NCI-H1092 (cell line): ENCODE measurements at places on chromosomes 1 and 21.

DNA sequence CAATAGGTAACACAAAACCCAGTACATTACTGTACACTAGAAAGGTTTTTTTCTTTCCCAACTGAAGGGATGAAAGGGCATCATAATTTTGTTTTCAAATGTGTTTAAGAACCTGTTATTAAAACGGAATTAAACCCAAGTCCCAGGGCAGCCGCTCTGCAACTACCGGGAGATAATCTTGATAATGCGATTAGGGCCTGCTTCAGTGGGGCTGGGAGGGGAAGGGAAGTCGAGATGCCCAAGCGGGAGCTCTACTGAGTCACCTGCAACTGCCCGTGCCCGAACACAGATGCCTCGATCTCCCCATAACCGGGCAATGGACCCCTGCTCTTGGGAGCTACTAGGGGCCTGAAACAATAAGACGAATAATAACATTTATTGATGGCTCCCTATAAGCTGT lies 61.4 kb downstream of the KAZN start:
- no peak for DNase-seq

DNA sequence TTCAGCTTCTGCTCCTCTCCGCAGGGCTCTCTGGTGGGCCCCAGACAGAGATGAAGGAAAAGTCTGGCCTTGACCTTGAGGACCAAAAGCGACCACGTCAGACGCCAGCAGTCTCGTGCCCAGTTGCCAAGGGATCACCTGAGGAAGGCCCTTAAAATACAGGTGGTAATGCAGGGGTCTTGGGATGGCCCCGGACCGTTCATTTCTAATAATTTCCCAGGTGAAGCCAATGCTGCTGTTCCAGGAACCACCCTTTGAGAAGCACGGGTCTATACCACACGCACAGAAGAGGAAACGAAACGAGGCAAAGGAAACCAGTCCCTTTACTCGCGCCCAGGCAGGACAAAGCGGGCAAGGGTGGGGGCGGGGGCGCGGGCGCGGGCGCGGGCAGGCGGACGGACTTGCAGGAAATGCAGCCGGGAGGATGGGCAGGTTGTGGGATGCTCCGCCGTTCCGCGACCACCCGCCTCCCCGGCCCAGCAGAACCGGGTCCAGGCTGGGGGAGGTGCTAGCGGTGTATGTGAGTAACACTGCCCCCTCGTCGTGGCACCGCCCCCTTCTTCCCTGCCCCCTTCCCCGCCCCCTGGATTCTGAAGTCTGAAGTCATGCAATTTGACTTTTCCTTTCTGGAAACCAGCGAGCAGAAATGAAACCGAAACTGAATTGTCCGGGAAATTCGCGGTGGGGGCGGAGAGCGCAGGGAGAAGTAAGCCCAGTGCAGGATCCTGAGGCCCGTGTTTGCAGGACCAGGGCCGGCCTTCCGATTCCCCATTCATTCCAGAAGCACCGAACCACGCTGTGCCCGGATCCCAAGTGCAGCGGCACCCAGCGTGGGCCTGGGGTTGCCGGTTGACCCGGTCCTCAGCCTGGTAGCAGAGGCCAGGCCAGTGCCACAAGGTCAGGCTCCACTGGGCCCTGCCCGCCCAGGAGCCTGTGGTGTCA lies 5.8 kb upstream of the MX1 start:
- DNase-seq: peak; percentile 57

- no peak for DNase-seq
Measured at GRCh38 chr1:157287462-157287861, 149.3 kb upstream of the ETV3 start.

- no peak for DNase-seq
Measured at GRCh38 chr1:163379801-163380200, 58.0 kb downstream of the NUF2 start.

- no peak for DNase-seq
Measured at GRCh38 chr1:154694995-154695394, 87.0 kb upstream of the ADAR start.

- DNase-seq: no peak
Measured at GRCh38 chr1:43425045-43425444, 28.7 kb downstream of the HYI start.

DNA sequence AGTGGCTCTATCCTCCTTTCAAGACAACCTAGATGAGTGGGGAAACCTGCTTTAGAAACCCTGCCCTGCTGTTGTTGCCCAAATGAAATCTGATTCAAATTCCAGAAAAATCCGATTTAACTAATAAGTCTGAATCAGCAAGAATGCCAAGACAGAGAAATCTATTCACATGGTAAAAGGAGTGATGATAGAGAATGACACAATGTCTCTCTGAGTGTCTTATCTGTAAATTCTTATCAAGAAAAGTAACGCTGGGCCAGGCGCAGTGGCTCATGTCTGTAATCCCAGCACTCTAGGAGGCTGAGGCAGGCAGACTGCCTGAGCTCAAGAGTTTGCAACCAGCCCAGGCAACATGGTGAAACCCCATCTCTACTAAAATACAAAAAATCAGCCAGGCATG lies 13.7 kb upstream of the GUCA2A start:
- DNase-seq: no peak

DNA sequence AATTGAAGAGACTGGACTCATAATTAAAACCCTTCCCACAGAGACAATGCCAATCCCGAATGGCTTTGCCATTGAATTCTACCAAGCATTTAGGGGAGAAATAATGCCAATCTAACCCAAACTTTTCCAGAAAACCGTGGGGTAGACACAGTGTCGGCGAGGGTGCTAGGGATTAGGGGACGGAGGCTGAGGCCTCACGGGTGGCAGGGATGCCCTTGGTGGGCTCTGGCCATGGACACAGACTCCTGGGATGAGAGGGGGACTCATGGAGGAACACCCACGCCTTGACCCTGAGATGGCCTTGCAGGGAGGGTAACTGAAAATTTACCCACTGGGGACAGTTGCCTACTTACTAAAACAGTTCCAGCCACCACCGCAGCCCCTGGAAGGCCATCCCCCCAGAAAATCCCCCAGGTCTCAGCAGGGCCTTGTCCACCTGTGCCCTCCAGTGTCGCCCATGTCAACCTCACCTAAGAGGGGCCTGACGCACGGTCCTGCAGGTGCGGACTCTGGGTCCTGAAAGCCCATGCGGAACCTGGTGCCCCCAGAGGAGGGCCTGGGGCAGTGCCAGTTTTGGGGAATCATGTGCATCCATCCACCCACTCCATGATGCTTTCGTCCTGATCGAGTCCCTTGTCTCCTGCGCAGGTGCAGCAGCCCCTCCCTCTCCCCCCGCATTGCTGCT lies 1.9 kb downstream of the KRTAP10-5 start:
- DNase-seq: no peak

DNA sequence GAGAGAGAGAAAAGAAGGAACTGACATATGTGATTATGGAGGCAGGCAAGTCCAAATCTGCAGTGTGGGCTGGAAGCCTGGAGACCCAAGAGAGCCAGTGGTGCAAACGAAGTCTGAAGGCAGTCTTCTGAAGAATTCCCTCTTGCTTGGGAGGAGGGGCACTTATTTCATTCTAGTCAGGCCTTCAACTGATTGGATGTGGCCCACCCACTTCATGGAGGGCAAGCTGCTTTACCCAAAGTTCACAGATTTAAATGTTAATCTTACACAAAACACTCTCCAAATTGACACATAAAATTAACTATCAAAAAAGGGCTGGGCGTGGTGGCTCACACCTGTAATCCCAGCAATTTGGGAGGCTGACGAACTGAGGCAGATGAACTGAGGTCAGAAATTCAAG lies 103.5 kb upstream of the RAB3GAP2 start:
- DNase-seq: no peak

DNA sequence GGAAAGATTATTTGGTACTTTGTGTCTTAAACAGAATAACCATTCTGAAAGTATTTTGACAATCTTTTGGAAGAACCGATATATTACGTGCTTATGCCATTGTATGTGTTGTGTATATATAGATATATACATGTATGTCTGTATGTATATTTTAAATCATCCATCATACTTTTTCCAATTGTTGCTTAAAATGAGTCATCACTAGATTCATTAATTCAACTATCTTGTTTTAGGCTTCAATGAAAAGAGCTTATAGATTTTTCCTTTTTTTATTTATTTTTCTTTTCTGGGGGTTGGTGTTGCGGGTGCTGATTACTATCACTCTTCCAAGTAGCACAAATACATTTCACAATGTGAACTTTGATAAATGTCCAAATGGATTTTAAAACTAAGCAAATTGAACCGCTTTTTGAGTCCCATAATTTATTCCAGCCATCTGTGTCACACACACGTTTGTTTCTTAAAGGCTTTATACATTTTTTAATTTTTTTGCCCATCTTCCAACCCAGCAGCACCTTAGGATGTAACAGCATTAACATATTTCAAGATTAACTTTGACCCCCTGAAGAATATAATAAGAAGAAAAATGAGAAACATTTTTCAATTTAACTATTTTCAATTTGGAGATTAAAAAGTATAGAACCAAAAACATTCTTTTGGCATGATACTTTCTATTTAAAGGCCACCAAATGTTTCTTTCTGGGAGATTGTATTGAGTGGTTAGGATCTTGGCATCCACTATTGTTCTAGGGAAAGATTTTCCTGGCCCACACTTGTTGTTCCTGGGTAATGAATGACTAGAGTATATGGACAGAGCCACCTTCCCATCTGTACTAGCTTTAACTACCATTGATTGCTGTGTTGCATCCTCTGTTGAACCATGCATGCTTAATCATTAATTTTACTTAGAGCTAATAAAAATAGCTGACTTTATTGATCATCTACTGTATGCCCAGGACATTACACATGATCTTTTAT lies 9.3 kb upstream of the DPYD start:
- no peak for DNase-seq

- DNase-seq: no peak
Measured at GRCh38 chr1:4668743-4669700, 14.6 kb downstream of the AJAP1 start.

DNA sequence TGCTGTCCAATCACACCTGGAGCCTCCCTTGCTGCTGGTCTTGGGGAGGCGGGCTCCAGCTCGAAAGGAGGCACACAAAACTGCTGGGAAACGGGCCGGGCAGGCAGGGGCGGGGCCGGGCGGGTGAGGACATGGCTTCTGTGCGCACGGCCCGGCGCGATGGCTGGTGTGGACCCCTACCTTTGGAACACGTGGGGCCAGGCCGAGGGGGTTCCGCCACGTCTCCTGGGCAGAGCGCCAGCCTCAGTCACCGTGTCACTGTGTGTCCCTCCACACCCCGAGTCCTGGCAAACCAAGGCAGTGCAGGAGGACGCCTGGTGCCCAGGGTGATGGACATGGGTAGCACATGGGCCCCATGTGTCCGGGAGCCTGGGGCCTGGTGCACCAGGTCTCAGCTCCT lies 42.0 kb upstream of the ADARB1 start:
- no peak for DNase-seq

GRCh38 chr1:184826001-184826400 lies 71.3 kb upstream of the EDEM3 start:
- DNase-seq: no peak

GRCh38 chr1:208410409-208410808 lies 166.2 kb upstream of the PLXNA2 start:
- DNase-seq: no peak

DNA sequence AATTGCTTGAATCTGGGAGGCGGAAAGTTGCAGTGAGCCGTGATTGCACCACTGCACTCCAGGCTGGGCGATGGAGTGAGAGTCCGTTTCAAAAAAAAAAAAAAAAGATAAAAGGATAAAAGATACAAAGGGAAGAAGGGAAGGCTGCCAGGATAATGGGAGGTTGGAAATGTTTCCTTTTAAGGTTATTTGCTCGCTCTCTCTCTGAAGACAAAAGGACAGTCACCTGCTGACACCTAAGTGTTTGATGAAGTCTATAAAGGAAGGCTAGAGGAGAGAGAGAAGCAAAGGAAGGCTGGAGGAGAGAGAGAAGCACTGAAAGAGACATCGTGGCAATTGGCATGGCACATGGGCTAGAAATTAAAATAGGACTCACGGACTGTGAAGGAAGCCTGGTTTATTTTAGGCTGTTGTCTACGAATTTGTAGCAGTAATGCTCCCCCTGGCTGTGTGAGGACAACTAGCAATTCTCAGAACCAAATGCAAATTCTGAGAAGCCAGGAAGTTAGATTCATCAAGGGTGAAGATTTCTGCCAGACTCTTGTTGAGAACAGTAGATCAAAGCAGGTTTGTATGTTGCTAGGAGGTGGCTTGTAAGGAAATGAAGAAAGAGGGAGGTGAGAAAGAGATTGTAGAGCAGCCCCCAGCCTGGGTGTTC lies 154.2 kb downstream of the ZP4 start:
- DNase-seq: peak; percentile 13

DNA sequence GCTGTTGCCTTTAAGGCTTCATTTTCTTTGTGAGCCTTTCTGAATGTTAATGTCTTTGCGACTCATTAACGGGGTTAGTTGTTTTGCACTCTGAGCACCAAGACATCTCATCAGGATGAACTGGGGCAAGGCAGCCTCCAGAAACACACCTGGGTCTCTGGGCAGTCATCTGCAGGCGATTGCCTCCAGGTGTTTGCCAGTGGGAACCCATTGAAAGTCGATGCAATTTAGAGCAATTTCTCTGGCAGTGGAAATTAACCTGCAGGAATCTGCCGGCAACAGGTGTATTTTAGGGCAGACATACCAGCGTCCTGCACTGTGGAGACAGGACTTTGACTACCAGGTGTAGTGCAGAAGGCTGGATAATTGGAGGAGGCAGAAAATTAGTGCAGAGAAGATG lies 661.0 kb upstream of the PTBP2 start:
- DNase-seq: no peak

GRCh38 chr1:44425341-44426082 lies 20.5 kb downstream of the RNF220 start:
- DNase-seq: no peak

GRCh38 chr1:1892079-1892762 lies 1.3 kb upstream of the GNB1 start:
- no peak for DNase-seq

DNA sequence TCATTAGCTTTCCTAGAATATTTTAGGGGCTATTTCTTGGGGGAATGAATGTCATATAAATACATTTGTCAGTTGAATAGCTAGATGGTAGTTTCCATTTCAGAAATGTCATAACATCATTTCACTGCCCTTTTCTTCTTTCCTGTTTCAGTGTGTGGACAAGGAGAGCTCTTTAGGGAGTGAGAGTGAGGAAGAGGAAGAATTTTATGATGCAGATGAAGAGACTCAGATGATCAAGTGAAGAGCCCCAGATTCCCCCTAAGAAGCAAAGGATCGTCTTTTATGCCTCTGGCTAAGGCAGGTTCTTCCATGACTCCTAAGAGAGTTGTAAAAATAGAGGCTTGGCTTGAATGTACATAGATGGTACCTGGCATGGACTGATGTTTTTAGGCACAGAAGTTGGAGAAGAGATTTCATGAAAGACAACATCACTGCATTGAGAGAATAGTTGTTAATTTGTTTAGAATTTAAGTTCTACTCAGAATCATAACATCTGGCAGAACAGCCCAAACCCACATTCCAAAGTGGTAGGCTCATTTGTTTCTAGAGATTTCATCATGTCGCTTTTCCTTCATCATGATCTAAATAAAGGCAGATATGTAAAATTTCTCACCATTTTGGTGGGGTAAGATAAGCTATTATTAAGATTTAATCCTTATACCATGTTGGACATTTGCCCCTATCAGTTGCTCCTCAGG lies 44.2 kb upstream of the MAB21L3 start:
- no peak for DNase-seq
